ENCODE measurements at places on chromosomes 5 and 9. TPM values are rescaled to one million over a fixed set of nuclear protein-coding genes. Genes with fewer than 3 reads are reported as not detected.

Gene TMC1
- total RNA-seq, result not detected

Gene UNC5A
- not detected for total RNA-seq

Gene PCDHB6
- 0.26 TPM for total RNA-seq

Gene CDH12
- total RNA-seq, result not detected

Gene MAPKAP1
- total RNA-seq, result 57.5 TPM

Gene HTR4
- total RNA-seq, result not detected

Gene F2RL1
- 20.8 TPM for total RNA-seq

Gene PDE4D
- 8.3 TPM for total RNA-seq

Gene MARVELD2
- total RNA-seq, result 1.3 TPM

Gene CNTNAP3B
- not detected for total RNA-seq

Gene ZNG1F
- 3.8 TPM for total RNA-seq

Gene IRGM
- total RNA-seq, result not detected

Gene GPR150
- 0.33 TPM for total RNA-seq

Gene CARTPT
- total RNA-seq, result not detected

Gene SPATA31C1
- not detected for total RNA-seq

Gene CER1
- not detected for total RNA-seq

Gene SLC9A3
- 0.51 TPM for total RNA-seq

Gene GABRA6
- not detected for total RNA-seq

Gene TRIM14
- 8.6 TPM for total RNA-seq

Gene PLK2
- 835 TPM for total RNA-seq

Gene ROPN1L
- total RNA-seq, result 0.17 TPM

Gene PCBD2
- 2.8 TPM for total RNA-seq

Gene SLC6A19
- total RNA-seq, result not detected

Gene RALGPS1
- 5.1 TPM for total RNA-seq

Gene ALDH7A1
- 44.8 TPM for total RNA-seq

Gene C9
- under 0.01 TPM for total RNA-seq

Gene SPINK4
- total RNA-seq, result not detected

Gene SLIT3
- total RNA-seq, result 8.0 TPM

Gene FGD3
- total RNA-seq, result not detected

Gene CCDC192
- not detected for total RNA-seq

Gene CRB2
- not detected for total RNA-seq

Gene CA9
- 0.26 TPM for total RNA-seq

Gene CTNND2
- total RNA-seq, result not detected

Gene CENPK
- total RNA-seq, result 4.9 TPM

Gene CSF2
- 0.51 TPM for total RNA-seq

Gene FREM1
- total RNA-seq, result under 0.01 TPM

Gene PAEP
- not detected for total RNA-seq

Gene ITGA1
- total RNA-seq, result 12.6 TPM

Gene PCDHB12
- 0.26 TPM for total RNA-seq

Gene SPINK6
- total RNA-seq, result not detected

Gene MXD3
- 6.6 TPM for total RNA-seq

Gene PCDH1
- total RNA-seq, result 2.3 TPM

Gene SPINK13
- total RNA-seq, result not detected

Gene GIN1
- total RNA-seq, result 7.2 TPM

Gene YIPF5
- total RNA-seq, result 83.2 TPM

Gene CDHR2
- total RNA-seq, result under 0.01 TPM

Measured in fibroblast of lung (primary cell).